Stimulated activated naive CD4-positive, alpha-beta T cell (primary cell): ENCODE measurements at places on chromosomes 3 and 15.

- no peak for DNase-seq
Observed at GRCh38 chr15:56261854-56262509, 18.3 kb upstream of the RFX7 start.

DNA sequence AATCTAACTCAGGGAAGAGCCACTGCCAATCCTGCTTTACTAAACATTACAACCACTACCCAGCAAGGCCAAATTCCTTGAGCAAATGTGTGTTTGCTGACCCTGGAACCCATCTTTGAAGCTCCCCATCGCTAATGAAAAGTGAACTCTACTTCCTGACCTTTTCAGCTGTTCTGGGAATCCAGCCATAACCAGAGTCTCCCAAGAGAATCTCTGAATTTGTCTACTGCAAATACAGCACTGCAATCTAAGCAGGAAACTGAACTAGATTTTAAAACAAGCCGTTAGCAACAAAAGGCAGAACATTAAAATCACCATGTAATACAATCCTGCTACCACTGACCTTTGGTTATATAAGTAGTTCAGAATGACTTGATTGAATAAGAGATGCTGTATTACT is 309.2 kb downstream of the MAGI1 start:
- DNase-seq, result no peak

DNA sequence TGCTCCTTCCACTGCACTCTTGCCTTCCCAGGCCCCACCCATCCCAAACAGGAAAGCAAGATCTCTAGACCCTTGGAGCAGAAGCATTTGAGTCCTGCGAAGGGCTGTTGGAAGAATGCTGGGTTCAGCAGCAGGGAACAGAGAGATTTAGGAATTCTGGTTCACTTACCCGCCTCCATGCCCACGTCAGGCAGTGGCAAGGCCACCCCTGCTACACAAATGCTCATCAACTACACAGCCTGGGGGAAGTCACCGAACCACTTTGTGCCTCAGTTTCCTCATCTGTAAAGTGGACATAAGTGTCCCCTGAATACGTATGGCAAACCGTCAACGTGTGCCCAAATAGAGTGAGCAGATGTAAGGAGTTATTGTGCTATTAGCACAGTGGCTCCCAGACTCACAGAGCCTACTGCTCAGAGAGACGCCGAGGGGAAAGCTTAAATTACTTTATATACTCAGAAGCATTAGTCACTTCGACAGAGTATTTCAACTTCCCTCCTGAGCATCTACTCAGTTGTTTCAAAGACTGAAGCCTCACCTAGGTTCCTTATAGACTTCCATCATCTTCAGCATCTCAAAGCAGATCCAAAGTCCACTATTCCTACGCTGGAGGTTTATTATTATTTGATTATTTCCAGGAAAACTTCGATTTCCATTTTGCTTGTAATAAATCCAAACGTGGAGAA is 905 bp downstream of the HOMER2 start:
- DNase-seq, result no peak

GRCh38 chr3:155339052-155339451 is 45.6 kb upstream of the STRIT1 start:
- no peak for DNase-seq

GRCh38 chr3:30873671-30874070 is 20.8 kb downstream of the GADL1 start:
- DNase-seq, result no peak

DNA sequence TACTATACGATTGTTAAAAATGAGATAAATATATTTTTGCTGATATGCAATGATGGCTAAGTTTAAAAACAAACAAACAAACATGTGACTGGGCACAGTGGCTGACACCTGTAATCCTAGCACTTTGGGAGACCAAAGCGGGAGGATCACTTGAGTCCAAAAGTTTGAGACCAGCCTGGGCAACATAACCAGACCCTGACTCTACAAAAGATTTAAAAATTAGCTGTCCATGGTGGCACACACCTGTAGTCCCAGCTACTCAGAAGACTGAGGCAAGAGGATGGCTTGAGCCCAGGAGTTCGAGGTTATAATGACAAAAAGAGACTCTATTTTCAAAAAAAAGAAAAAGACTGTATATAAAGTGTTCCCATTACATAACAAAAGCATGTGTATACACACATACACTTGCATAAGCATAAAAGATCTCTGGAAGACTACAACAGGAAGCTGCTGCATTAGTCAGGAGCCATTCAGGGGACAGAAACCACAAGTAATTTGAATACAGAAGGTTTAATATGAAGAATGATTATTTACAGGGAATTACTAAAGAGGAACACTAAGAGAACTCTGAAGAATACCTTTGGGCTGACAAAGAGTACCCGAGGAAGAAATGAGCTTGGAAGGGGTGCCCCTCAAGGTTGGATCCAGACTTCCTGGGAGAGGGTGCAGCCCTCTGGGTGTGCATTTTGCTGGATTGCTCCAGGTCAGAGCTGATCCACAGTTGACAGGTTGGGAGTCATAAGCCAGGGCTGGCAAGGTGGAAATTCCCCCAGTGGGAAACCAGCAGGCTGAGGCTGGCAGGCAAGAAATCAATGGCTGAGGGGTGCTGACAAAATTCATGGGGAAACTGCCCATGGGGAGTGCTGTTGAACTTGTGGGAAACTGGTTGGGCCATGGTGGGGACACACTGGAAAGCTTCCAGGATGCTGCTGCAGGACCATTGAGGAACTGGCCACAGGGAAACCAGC is 9.3 kb upstream of the TM4SF18 start:
- no peak for DNase-seq

- DNase-seq, result peak; percentile 91
Observed at GRCh38 chr15:81293728-81294515, 30.0 kb downstream of the STARD5 start.

- no peak for DNase-seq
Observed at GRCh38 chr3:16289144-16289889, 24.3 kb downstream of the OXNAD1 start.

DNA sequence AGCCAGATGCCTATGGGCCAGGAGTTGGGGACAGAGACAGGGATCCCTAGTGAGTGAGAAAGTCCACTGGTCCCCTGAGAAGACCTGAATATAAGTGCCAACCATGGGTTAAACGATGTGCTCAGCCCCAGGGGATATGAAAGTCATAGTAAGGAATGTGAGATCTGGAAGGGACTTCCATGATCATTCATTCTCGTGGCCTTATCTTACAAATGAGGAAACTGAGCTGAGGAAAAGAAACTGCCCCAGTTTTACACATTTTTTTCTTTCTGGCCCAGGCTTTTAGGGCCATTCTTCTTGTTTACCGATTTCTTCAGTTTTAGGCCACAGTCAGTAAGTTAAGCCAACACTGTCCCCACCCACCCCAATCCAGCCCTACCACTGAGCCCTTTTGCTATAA is 11.1 kb downstream of the CD80 start:
- no peak for DNase-seq

DNA sequence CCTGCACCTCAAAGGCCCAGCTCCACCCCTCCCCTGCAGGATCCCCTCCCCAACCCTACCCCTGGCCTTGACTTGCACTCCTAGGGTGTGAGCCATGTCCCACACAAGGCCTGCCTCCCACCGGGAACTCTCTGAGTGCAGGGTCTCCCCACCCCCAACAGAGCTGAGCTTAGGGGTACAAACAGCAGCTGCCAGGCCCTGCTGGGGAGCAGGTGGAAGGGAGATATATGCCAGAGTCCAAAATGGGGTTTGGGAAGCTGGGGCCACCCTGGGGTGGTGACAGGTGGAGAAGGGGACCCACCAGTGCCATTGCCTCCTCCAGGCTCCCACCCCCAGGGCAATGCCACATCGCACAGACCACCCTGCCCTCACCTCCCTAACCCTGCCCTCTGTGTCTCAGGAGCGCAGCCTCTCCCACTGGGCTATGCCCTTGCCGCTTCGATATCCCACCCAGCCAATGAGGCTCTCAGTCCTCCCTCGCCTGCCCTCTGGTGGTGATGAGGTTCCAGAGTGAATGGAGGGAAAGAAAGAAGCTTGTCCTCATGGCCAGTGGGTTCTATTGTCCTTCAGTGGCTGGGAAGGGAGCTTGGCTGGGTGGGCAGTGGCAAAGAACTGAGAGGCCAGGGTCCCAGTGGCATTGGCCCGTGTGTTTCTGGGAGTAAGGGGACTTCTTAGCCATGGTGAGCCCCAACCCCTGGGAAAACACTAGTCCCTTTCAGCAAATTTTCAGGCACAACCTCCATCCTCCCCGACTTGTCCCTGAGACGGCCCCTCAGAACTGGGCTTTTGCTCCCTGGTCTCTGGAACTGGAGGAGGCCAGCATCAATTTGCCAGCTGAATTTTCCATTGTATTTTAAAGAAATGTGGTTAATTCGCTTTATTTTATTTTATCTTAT is 46.8 kb downstream of the CYP11A1 start:
- no peak for DNase-seq

DNA sequence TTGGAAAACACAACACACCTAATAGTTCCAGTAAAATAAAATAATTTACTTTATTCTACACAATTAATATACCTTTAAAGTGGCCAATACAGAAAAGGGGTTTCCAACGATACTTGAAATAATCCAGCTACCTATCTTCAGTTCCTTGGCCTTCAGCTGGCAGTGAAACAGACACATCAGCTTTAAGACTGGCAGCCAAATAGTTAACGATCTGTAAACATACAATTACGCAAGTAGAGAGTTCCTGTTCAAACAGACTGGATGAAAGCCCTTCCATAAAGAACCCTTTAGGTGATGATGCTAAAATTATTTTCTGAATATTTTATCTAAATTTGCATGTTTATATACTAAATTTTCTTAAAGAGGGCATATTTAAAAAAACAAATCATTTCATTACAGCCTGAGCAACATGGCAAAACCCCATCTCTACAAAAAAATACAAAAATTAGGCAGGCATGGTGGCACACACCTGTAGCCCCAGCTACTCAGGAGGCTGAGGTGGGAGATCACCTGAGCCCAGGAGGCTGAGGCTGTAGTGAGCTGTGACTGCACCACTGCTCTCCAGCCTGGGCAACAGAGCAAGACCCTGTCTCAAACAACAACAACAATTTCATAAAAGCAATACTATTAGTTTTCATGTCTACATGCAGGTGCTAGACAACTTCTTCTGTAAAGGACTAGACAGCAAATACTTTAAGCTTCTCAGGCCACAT is 12.9 kb downstream of the DYNC1LI1 start:
- DNase-seq, result no peak

DNA sequence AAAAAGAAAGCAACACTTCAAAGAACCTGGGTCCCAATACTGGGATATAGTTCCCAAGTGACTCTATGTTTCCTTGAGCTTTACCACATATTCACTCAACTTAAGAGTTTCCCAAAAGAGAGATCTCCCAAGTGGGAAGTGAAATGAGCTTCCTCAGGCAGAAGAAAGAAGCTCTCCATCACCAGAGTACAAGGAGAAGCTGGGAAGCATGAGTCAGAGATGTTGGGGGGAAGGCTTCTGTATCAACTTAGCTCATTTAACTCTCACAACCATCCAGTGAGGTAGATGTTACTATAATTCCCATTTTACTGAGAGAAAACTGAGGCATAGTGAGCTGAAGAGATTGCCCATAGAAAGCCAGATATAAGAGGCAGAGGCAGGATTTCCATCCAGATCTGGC is 47.0 kb upstream of the TRIM42 start:
- no peak for DNase-seq

DNA sequence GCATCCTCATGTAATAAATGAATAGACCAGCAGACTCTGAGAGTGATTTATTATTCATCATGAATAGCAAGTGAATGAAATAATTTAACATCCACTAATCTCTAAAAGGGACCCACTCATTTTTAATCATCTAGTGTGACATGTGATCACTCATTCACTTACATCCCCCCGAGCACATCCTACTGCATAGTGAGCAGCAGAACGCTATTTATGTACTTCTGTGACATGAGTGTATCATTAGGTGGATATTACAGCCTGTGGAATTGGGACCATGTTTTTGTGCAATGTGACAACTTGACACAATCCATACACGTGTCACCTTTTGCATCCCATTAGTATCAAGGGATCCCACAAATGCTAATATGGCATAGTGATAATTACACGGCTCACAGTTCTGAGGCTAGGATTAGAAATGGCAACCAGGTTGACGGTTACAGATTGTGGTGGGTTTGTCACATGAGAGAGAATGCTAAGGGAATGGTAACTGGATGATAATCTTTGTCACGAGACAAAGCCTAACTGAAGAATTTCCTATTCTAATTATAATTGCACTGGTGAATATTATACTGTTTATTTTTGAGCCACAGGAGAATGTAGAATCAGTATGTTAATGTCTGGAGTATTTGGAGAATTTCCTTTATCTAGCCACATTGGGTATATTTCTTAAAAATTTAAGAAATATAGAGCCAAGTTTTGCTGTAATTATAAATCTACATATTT is 595.2 kb upstream of the TBL1XR1 start:
- no peak for DNase-seq

GRCh38 chr15:89928421-89928820 is 15.7 kb upstream of the ARPIN start:
- no peak for DNase-seq

DNA sequence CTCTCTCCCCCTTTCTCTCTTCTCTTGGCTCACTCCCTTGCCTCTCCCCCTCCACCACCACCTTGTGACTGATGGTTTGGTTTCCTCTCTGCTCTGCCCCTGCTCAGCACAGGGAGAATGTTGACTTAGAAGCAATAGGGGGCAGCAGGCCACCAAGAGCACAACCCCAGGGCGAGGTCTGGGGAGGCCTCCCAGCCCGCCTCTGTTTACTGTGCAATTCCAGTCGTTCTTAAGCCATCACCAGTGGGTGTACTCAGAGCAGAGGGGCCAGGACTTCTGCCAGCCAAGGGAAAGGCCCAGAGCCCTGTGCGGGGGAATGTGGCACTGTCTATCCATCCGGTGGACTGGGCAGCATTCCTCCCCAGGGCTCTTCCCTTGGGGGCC is 5.7 kb upstream of the APEH start:
- DNase-seq, result no peak

GRCh38 chr3:149179220-149179619 is 42.4 kb downstream of the CP start:
- no peak for DNase-seq

- DNase-seq, result no peak
Observed at GRCh38 chr15:49370782-49371181, 52.3 kb upstream of the FGF7 start.

DNA sequence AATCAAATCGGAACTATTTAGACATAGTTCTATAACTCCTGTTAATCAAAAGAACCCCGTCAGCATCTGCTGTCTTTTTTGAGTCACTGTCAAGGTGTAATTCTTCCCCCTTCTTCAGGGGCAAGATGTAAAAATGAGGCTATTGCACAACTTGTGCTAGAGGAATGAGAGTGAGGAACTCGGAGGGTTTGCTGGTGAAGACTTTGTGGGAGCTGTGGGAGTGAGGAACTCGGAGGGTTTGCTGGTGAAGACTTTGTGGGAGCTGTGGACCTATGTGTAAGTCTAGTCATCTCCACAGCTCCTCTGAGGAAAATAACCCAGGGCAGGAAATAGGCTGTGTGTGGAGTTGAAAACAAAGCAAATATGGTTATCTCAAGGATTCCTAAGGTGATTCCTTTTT is 2.5 kb upstream of the CERS3 start:
- no peak for DNase-seq

- DNase-seq, result no peak
Observed at GRCh38 chr3:136151219-136151618, 44.9 kb downstream of the MSL2 start.

DNA sequence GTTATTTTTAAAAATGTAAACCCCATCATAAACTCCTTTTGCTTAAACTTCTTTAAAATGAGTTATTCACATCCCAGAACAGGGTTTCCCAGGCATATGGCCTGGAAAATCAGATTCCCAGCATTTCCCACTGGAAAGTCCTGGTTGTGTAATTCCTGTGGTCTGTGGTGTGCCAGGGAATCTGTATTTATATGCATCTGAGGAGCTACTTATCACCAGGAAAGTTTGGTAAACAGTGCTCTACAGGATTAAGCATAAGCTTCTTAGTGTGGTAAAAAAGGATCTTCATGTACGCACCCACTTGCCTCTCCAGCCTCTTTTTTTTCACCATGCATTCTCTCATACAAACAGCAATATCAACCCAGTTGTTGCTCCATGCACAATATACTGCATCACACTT is 28.2 kb downstream of the MEIS2 start:
- no peak for DNase-seq
